Omental fat pad (tissue), 4 donors: ENCODE measurements at places on chromosomes 5 and 9.

GRCh38 chr9:108241384-108242073 is 614.3 kb downstream of the ACTL7B start:
- no peak for DNase-seq

GRCh38 chr5:63959177-63959982 is 2.9 kb downstream of the HTR1A start:
- no peak for DNase-seq

DNA sequence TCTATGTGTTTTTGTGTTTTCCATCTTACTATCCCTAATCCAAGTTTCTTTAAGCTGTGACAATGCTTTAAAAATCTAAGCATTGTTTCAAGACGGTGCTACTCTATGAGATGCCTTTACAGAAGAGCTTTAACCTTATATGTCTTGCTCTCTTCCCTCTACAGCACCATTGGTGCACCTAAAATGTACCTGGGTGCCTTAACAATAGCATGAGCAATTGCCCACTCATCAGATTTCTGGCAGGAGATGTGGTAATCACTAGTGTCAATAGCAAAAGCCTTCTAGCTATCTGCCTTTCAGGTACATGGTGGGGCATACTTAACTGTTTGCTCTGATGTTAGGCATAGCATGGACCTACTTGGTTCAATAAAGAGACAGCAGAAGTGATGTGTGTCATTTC is 222.3 kb upstream of the KIF2A start:
- no peak for DNase-seq

GRCh38 chr9:70532716-70533115 is 118.3 kb upstream of the KLF9 start:
- no peak for DNase-seq

- DNase-seq, result no peak
These were observed 163.1 kb downstream of the SEC61B start for GRCh38 chr9:99385215-99385614.
